ENCODE measurements at places on chromosomes 13 and 19.

DNA sequence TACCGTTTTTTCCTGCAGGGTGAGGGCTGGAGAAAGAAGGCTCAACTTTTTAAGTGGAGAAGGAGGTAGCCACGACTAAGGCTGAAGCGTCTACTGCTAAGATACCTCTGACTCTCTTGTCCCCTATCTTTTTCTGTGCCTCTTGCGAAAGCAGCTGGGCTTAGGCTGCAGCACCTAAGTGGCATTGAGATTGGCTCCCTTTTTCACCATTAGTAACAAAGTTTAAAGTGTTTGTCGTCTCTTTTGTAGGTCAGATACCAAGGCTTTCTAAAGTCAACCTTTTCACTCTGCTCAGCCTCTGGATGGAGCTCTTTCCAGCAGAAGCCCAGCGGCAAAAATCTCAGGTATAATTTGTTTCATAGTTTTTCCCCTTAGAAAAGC, 887 bp downstream of the CDADC1 start:
- DNase-seq, result no peak

DNA sequence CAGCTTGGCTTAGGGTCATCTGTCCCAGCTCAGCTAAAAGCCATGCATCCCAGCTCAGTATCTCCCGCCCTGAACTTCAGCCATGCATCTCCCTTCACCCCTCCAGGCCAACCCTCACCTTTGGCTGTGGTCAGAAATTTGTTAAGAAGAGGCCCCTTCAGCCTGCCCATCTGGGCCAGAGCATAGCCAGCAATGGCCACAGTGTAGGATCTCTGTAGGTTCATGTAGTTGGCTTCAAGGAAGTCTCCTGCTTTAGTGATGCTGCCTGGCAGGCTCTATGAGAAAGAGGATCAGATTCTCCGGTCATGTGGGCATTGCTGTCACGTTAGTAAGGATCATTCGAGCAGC, 16.6 kb upstream of the TNFSF14 start:
- DNase-seq, result no peak

DNA sequence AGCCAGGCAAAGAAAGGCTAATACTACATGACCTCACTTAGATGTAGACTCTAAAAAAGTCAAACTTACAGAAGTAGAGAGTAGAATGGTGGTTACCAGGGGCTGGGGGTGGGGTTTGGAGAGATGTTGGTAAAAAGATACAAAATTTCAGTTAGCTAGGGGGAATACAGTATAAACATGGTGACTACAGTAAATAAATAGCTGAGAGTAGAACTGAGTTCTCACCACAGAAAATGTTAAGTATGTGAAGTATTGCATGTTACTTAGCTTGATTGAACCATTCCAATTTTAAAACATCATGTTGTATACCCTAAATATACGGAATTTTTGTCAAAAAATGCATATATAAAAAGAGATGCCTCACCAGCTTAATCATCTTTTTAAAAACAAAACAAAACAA, 67.5 kb upstream of the DOCK9 start:
- peak; percentile 46 for DNase-seq

DNA sequence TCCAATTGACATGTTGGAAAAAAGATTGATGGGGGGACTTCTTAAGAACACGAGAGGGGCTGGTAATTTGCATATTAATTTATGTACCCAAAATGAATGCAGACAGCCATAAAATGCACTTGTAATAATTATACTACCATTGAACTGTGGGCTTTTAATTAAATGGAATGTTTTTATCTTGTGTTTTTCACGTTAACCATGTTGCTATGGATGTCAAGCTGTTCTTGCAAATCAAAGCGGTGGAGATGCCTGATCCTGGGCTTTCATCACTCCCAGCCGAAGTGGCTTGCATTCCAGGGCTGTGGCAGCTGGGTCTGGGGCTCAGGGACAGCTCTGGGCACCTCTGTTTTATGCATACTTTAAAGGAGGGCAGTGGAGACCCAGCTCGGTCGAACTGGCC, 179.4 kb upstream of the TMTC4 start:
- no peak for DNase-seq

DNA sequence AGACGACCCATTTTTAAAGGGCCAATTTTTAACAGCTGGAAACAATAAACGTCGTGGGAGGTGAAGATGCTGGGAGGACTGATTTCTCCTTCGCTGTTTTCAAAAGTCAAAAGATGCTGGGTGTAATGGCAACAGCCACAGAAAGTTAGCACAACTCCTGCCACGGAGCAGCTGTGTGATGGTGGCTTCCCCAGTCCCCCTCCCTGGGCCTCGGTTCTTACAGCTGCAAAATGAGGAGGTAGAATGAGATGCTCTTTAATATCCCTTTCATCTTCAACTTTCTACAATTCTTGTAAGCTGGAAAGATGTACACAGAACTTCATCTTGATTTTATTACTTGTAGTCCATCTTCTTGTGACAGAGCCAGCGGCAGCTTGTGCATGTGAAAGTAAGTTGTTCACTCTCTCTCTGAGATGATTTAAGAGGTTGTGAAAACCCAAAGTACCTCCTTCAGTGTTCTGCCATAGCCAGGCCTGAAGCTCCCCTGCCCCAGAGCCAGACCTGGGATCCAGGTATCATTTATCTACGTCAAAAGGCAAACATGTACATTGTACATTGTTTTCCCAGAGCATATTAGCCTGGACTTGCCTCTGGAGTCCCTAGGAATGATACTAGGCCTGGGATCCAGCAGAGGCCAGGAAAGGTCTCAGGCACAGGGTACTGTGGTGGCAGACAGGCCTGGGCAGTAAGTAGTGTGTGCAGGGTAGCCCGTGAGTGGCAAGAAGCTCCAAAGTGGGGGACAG, 3.4 kb upstream of the UBE2L5 start:
- no peak for DNase-seq

DNA sequence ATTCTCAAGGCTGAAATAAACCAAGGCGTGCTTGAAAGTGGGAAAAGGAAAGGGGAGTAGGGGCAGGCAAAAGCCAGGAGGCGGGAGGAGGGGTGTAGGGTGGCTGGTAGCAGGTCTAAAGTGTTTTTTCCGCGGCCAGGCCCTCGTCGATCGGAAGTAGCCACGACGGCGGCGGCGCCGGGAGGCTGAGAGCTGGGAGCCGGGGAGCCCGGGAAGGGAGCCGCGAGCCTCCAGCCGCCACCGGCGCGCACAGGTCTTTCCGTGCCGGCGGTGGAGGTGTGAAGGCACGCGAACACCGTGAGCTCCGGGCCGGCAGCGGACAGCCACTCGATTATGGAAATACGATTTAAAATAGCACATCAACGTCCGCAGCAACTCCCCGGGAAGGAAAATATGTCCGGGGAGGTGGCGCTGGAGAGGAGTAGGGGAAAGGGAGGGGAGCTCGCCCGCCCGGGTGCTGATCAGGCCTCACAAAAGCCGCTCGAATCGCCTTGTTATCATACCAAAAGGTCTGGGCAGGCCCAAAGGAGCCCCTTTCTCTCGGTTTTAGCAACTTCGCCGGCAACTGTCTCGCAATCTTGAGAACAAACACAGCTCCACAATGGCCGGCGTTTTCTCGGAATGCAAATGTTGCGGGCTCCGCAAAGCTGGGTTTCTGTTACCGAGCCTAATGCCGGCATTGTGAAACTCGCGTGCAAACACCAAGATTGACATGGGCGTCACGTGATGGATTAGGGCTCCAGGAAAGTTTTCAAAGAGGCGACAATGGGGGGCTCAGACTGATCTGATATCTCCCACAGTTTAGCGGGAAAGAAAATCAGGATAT, 2.9 kb upstream of the PCDH8 start:
- peak; percentile 15 for DNase-seq

DNA sequence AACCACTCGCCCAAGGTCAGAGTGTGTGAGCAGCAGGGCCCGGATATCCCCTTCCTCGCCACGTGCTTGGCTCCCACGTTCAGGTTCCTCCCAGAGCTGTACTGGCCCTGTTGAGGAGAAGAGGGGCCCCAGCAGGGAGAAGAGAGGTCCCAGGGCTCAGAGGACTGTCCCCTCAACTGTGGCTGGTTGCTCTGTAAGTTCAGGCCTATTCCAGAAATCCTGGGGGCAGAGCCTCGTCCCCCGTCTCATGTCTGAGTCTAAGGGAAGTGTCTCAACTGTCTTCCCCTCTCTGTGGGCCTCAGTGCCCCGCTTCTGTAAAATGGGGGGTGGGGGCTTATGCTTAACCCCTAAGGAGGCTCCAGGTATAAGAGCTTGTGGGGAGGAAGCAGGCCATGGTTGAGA, 3.9 kb downstream of the PPP5C start:
- no peak for DNase-seq

DNA sequence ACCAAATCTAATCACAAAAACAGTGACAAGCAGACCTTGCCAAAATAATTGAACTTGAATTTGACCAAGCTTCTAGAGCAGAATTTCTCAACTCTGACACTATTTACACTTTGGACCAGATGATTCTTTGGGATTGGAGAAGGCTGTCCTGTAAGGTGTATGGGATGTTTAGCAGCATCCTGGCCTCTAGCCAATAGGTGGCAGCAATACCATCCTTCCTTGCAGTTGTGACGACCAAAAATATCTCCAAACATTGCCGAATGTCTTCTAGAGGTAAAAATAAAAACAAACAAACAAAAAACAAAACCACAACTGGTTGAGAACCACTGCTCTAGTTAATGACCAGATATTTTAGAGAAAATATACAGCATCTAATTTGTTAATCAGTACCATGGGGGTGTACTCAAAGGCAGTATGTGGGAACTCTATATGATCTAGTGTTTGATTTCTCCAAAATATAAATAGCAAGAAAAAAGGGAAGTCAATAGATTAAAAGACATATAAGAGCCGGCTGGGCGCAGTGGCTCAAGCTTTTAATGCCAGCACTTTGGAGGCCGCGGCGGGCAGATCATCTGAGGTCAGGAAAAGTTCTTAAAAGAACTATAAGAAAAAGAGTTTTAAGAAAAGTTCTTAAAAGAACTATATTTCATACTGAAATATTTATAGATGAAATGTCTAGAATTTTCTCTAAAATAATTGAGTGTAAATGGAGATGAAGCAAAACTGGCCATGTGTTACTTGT, 60.9 kb upstream of the ZNF527 start:
- no peak for DNase-seq

DNA sequence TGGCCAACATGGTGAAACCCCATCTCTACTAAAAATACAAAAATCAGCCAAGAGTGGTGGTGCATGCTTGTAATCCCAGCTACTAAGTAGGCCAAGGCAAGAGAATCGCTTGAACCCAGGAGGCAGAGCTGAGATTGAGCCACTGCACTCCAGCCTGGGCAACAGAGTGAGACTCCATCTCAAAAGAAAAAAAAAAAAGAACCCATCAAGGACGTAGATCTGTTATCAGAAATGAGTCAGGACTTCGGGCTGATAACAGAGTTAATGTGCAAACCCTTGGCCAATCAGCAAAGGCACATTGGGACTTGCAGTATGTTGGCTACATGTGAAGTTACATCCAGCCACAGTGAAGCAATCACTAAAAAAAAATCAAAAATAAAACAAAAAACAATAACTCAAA, 4.8 kb upstream of the LGALS7B start:
- no peak for DNase-seq

GRCh38 chr19:49432141-49433073, 7.2 kb downstream of the GFY start:
- DNase-seq, result no peak

GRCh38 chr19:12777217-12778016, 2.1 kb upstream of the HOOK2 start:
- peak; percentile 76 for DNase-seq

DNA sequence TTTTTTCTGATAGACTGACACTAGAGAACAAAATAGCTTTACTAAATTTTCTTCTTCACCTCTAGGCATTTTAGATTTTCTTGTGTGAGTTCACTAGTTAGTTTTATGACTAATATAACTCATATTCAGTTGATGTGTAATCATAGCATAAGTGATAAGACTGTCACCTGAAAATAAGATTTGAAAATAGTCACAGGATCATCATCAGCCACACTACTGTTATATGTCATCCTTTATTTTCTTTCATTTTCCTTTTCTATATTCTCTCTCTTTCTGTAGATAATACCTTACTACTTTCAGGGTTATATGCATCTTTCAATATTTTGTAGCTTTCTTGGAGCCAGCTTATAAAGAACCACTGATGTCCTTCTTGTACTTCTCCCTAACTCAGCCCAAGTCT, 292.6 kb downstream of the TDRD3 start:
- no peak for DNase-seq

- no peak for DNase-seq
Measured at GRCh38 chr19:40547836-40548235, 28.8 kb upstream of the SHKBP1 start.

- DNase-seq, result no peak
Measured at GRCh38 chr13:68850160-68850559, 1257.5 kb upstream of the ATXN8OS start.

- DNase-seq, result peak; percentile 16
Measured at GRCh38 chr19:4660993-4661392, 9.1 kb downstream of the MYDGF start.

- no peak for DNase-seq
Measured at GRCh38 chr13:51549593-51549992, 34.7 kb upstream of the WDFY2 start.

DNA sequence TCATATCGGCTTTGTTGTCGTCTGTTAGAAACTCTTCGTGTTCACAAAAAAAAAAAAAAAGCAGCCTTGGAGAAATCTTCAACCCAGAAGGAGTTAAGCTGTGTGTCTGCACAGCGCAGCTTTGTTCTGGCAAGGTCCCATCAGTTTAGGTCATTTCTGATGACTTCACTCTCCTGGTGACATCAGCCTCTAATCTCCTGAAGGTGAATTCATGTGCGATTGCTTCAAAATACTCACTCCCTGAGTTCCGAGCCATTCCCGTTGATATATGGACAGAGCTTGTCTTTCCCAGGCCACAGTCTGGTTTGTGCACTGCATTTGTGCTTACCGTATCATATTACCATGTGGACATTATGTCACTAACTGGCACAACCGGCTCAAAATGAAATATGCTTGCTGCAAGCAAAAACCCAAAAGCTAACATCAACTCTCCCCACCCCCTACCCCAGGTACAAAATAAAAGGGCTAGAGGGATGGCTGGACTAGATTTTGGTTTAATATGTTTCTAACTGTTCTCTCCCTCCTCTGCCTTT, 342.4 kb downstream of the KCNRG start:
- peak; percentile 63 for DNase-seq

DNA sequence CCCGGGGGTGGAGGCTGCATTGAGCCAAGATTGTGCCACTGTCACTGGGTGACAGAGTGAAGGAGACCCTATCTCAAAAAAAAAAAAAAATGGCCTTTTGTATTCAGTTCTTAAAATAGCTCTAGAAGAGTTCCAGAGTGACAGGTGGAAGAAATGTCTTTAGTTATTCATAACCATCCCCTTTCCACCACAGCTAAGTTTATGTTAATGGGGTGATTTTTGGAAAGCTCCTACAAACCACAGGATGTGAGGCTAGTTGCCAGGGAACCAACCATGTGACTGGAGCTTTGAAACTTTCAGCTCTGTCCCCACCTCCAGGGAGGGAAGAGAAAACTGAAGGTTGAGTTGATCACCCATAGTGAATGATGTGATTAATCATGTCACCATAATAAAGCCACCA, 6.9 kb downstream of the ZNF490 start:
- DNase-seq, result peak; percentile 23

Measured in EL (cell line).